ENCODE measurements at places on chromosomes 12 and 14.

- DNase-seq: no peak
Observed at GRCh38 chr14:95045106-95045701, 112.1 kb downstream of the DICER1 start.

GRCh38 chr12:10189653-10190052, 10.8 kb downstream of the TMEM52B start:
- no peak for DNase-seq

DNA sequence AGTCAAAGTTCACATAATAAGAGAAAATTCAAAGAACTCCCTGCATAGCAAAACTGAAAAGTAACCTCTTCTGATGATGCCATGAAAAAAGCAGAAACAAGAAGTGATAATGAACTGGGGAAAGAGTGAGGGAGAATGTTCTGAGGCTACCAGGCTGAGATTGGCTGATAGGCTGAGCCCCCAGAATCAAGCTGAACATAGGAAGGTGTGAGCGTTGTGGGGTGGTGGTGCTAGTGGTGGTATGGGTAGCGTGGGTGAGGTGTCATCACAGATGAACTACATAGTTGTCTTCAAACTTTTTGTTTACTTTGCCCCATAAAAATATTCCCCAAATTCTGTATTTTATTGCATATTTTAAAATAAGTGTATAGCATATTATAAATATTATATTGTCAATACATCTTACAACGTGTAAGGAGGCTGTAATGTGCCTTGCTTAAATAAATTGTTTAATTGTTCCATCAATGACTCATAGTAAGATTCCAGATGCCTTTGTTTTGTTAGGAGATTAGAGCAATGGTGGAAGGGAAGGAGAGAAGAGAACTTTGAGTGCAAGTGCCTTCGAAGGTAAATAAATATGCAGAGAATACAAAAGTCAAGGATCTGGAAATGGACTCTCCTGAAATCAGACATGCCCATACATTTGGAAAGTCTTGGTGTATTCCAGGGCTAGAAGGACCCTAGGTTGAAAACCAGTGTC, 15.8 kb upstream of the CFAP54 start:
- no peak for DNase-seq

DNA sequence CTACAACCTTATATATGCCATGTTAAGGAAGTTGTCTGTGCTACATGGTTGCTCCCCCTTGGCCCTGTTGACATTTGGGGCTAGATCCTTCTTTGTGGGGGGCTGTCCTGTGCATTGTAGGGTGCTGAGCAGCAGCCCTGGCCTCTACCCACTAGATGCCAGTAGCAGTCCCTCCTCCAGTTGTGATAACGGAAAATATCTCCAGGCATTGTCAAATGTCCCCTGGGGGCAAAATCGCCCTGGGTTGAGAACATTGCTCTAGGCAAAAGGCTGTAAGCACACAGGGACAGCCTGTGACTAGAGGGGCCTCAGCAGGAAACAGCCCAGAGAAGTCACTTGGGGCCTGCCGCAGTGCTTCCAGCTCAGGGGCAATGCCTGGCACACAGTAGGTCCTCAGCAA, 1100.3 kb downstream of the BCL11B start:
- no peak for DNase-seq

DNA sequence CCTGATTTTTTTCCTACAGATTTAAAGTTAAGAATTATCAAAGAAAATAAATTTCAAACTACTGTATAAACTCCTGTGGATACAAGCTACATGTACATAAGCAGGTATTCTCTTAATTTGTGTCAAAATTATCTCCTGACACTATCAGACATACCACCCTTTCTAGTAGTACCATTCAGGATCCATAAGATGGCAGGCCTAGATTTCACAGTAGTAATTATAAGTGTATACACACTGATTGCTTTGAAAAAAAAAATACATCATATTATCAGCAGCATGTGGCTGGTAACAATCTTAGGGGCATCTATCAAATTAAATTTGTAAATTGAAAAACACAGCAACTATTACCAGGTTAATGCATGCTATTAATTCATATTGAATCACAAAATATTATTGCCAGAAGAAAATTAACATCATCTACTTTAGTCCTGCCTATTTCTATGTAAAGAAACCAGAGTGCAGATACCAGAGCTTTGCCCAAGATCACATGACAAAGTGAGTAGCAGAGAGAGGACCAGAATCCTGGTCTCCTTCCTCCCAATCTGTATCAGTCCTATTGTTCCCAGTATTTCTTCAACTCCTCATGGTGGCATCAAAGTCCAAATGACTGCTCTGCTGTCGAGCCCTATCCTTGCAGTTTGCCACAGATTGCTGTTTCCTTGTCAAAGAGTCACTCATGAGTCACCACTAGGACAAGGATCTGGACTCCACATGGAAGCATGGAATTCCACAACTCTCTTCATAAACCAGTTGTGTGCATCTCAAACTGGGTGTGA, 27.7 kb upstream of the CALM1 start:
- no peak for DNase-seq

DNA sequence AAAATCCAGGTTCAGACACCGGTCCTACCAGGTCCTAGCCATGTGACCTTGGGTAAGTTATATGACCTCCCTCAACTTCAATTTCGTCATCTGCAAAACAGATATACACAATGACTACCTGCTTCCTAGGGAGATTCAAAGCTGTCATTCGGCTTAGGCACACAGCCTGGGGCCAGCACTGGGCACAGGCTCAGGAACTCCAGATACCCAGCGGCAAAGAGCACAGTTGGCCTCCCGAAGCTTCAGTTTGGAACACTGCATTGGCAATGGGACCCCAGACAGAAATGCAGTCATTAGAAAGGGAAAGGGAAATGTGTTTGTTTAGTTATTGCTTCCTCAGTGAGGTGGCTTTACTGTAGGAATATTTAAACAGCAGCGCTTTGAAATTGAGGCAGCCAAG, 11.4 kb downstream of the PLEKHG6 start:
- DNase-seq: no peak

GRCh38 chr12:106651552-106651951, 68.7 kb downstream of the RFX4 start:
- DNase-seq: no peak

- no peak for DNase-seq
Observed at GRCh38 chr12:52848661-52849255, at the start of gene KRT78. Gene KRT78, minus strand, starts transcription at chr12:52848994. Its CDS starts 64 bp downstream, at chr12:52848930.

GRCh38 chr12:76156726-76157125, 72.2 kb upstream of the NAP1L1 start:
- no peak for DNase-seq

All from activated CD4-positive, alpha-beta memory T cell treated with anti-CD3 and anti-CD28 coated beads, Interleukin-2, amount 10 ng/mL, durations not matched to agents 7 days and 5 days (primary cell).